ENCODE measurements at places on chromosomes 7 and 10. TPM values are rescaled to one million over a fixed set of nuclear protein-coding genes. Genes with fewer than 3 reads are reported as not detected.

DNA sequence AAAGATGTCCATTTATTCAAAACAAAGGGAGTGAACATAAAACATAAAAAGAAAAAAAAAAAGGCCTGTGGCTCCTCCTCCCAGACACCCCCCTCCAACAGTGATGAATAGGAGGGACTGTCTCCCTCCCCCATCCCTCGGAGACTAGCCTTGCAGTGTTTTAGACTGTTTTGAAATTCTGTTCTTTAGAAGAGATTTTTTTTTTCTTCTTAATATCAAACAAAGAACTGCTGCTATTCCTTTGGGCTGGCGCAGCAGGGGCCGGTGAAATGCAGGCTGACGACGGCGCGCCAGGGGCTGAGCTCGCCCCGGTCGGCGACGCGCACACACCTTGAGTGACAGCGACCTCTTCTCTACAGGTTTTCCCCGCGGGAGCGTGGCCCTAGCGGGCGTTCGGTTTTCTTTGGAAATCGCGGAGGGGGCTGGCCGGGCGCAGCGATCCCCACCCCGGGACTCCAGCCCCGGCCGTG, at the start of gene LANCL2:
Gene LANCL2 (plus strand): TSS at position 133 of the 470 bp plus-strand sequence. CDS start 689 bp downstream, outside the sequence.
- DNase-seq, result peak; percentile 58

DNA sequence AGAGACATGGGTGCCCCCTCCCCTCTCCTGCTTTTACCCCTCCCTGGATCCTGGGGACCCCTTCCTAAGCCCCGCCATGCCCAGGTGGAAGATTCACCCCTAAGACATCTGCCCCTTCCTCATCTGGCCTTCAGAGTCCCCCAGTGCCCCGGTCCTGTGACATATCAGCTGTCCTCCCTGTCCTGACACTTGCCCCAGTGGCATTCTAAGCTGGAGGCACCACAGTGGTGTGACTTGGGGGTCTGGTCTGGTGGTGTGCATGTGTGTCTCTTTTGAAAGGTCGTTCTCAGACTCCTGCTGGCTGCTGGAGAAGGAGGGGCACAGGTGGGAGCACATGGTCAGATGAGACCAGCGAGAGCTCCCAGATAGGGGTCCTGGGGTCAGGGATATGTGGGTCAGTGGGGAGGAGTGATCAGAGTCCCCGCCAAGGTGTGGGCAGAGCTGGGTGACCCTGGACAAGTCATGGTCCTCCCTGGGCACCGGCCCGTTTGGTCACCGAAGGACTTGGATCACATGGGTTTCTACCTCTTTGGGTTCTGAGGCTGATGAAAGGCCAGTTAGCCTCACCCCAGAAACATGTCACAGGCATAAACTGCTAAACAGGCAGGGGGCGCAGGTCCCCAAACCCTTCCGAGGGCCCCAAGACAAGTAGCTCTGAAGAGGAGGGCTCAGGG, 645 bp upstream of the TFR2 start:
- no peak for DNase-seq

DNA sequence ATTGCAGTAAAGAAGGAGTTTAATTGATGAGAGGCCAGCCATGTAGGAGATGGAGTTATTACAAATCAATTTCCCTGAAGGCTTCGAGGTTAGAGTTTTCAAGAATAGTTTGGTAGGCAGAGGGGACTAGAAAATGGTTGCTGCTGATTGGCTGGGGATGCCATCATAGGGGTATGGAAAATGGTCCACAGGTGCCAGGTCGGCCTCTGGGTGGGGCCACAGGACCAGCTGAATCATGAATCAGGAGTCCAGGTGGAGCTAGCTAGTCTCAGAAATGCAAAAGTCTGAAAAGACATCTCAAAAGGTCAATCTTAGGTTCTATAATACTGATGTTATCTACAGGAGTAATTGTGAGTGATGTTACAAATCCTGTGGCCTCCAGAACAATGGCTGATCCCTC, 714.0 kb upstream of the GHITM start:
- no peak for DNase-seq

CHAT gene
- 0.61 TPM for total RNA-seq

CNOT4 gene
- total RNA-seq, result 18.3 TPM

DNA sequence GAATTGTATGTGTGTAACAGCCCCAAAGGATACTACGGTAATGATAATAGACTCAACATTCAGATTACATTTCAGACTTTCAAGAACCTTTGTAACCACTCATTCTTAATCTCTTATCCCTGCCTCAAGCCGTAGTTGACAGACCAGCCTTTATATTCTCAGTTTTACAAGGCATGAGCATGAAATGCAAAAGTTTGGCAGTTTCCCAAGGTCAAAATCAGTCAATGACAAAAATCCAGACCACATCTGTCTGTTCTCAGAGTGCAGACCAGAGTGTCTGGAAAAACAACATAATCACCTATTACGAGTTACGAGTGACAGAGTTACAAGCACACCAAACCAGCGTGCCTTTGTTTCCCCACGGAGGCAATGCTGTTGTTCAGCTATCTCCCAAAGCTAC, 178.6 kb upstream of the LRGUK start:
- no peak for DNase-seq

DNA sequence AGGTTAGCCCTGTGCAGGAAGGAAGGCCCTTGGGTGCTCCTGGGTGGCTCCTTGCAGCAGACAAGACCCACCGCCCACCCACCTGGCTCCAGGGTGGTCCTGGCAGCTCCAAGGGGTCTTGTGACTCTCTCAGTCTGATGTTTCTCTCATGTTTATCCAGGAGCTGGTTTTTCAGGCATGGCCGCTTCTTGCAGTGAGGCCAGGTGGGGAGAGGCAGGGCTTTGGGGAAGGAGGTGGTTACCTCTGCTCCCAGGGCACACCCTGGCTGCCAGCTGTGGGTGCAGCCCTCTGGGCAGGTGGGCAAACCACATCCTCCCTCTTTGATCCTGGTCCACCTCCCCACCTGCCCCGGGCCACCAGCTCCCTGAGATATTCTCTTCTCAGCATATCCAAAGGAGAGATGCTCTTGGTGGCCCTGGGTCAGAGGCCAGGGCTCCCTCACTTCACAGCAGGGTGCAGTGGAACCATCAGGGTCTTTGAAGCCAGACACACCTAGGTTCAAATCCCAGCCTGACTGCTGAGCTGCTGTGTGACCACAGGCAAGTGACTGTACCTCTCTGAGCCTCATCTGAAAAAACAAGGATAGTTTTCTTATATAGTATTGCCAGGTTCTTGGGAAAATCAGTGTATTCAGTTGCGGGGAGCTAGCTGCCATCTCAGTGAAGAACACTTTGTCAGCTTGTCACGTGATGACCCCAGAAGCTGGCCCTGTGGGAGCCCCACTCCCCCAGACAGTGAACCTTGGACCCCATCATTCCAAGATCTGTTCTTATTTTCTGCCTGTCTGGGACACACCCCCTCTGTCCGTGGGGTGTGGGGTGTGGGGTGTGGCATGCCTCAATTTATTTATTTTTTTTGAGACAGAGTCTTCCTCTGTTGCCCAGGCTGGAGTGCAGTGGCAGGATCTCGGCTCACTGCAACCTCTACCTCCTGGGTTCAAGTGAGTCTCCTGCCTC, 11.5 kb downstream of the GTF2IRD1 start:
- DNase-seq, result no peak

GRCh38 chr10:94107191-94107590, 113.5 kb downstream of the PLCE1 start:
- DNase-seq, result no peak

GRCh38 chr7:139774376-139774775, 3.4 kb downstream of the HIPK2 start:
- no peak for DNase-seq

PRKCQ gene
- total RNA-seq, result 9.0 TPM

DNA sequence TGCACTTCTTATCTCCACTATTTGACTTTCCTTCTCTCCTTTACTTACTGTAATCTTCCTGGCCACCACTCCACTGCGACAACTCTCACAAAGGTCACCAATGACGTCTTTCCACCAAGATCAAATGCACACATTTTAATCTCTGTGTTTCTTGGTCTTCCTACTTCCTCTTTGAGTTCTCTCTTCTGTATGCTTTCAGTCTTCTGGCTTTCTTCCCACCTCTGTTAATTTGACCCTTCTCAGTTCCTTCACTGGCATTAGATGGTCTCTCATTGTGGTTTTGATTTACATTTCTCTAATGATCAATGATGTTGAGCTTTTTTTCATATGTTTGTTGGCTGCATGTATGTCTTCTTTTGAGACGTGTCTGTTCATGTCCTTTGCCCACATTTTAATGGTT, 31.9 kb downstream of the FAM107B start:
- DNase-seq, result no peak

DNA sequence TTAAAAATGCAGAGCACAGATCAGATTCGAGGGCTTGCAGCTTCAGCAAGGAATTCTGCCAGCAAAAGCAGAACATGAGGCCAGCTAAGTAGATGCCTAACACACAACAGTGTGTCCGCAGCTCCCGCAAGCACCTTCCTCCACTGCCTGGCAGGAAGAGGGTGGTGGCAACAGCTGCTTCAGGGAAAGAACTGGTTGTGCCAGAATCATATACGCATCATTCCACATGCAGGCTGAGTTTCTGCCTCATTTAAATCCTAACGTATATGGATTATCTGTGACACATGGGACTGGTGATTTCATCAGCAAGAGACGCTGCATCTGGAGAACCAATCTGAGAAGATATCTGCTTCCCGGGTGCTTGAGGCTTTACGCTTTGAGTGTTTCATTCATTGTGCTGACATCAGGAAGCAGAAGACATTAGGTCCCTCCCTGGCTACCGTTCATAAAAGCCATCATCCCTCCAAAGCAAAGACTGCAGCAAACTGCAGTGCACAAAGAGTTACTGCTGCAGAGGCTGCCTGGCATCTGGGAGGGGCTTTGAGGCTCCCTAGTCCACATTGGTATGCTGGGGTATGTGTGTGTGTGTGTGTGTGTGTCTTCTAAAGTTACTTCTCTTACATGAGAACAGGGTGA, 78.8 kb downstream of the FAM13C start:
- DNase-seq, result peak; percentile 58

DMTF1 gene
- total RNA-seq, result 142 TPM

DNA sequence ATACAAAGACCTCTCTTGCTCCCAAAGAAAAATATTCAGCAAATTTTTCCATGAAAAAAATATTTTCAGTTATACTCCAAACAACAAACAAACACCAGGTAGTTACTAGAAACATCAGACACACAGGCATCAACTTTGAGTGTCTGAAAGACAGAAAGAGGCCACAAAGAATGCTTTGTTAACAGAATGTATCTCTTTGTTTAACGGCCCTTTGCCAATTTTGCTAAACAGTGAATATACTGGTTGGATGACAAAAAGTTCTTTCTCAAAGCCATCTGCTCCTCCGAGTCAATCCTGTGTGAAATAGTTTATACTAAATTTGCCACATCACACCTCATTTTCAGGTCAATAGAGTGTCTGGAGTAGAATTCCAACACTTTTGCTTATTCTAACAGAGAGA, 216.7 kb upstream of the PHF14 start:
- no peak for DNase-seq

- no peak for DNase-seq
These were observed 40.6 kb downstream of the STAM start for GRCh38 chr10:17684537-17684936.

GRCh38 chr10:21705828-21706176, 171.8 kb downstream of the MLLT10 start:
- DNase-seq, result no peak

DNA sequence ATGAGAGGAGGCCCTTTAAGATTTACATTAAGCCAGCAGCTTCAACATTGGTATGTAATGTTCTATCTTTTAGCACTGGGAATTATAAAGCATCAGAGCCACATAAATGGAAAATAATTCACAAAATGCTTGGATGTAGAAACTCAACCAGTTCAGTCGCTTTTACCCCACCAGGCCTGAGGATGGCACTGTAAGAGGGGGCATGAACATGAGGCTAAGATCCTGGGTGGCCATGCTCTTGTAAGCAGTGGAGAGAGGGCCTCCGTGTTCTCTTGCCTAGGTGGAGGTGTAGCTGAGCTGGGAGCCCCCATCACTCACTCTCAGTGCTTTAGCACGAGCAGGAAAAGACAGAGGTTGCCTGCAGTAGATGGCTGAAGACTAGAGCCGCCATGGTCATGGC, 238.8 kb downstream of the FANK1 start:
- no peak for DNase-seq

- DNase-seq, result no peak
These were observed 5.7 kb downstream of the NAT16 start for GRCh38 chr7:101174322-101174854.

DYDC2 gene
- total RNA-seq, result 11.8 TPM

- DNase-seq, result no peak
These were observed 81.1 kb downstream of the IDE start for GRCh38 chr10:92492748-92493240.

XPNPEP1 gene
- 92.4 TPM for total RNA-seq

DNA sequence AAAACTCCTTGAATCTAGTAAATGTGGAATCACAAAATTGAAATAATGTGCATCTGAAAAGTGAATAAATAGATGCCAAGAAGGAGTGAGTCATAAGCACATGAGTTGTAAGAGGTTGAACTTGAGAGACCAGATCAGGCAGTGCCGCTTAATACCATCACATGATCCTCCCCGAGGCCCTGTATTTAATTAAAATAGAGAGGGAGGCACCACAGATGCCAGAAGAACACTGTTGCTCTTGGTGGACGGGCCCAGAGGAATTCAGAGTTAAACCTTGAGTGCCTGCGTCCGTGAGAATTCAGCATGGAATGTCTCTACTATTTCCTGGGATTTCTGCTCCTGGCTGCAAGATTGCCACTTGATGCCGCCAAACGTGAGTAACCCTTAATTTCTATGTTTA, at the start of gene GPNMB:
Gene GPNMB (plus strand): TSS at position 221 of the 400 bp plus-strand sequence. CDS start 83 bp downstream, at position 304.
- no peak for DNase-seq

LMOD2 gene
- total RNA-seq, result not detected

ICA1 gene
- total RNA-seq, result 33.3 TPM

ELN gene
- total RNA-seq, result 203 TPM

DNA sequence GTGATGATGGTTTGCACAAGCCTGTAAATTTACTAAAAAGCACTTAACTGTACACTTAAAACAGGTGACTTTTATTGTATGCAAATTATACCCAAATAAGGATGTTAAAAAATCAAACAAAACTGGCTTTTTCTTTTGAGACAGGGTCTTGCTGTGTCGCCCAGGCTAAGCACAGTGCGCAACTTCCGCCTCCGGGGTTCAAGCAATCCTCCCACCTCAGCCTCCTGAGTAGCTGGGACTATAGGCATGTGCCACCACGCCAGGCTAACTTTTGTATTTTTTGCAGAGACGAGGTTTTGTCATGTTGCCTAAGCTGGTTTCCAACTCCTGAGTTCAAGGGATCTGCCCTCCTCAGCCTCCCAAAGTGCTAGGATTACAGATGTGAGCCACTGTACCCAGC, 77.7 kb downstream of the DNAJC1 start:
- DNase-seq, result no peak

DNA sequence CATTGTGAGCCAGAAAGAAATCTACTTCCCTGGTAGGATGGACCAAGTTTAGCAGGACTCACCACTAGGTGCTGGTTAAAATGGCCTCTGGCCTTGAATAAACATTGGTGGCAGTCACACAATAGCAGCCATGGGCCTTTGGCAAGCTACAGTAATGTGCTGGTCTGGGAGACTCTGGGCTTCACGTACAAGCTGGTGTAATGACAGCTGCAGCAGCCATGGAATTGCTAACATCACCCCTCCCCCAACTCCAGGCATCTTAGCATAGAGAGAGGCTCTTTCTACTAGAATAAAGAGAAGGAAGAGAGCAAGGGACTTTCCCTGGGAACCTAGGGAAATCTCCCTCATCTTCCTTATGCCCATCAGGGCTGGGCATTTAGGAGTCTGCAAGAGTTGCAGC, 205.1 kb upstream of the SEMA3A start:
- no peak for DNase-seq

GRCh38 chr10:44806950-44807349, 104.2 kb upstream of the TMEM72 start:
- DNase-seq, result peak; percentile 39

Data from spinal cord (tissue), 10 donors.